Breast epithelium (tissue), 4 donors: ENCODE measurements at places on chromosomes 3 and 15. TPM values are rescaled to one million over a fixed set of nuclear protein-coding genes. Genes with fewer than 3 reads are reported as not detected.

- no peak for DNase-seq
Observed at GRCh38 chr3:110261141-110261540, 810.5 kb upstream of the NECTIN3 start.

SPINK8 gene
- not detected for total RNA-seq

KIF7 gene
- 10.5 TPM for total RNA-seq

DNA sequence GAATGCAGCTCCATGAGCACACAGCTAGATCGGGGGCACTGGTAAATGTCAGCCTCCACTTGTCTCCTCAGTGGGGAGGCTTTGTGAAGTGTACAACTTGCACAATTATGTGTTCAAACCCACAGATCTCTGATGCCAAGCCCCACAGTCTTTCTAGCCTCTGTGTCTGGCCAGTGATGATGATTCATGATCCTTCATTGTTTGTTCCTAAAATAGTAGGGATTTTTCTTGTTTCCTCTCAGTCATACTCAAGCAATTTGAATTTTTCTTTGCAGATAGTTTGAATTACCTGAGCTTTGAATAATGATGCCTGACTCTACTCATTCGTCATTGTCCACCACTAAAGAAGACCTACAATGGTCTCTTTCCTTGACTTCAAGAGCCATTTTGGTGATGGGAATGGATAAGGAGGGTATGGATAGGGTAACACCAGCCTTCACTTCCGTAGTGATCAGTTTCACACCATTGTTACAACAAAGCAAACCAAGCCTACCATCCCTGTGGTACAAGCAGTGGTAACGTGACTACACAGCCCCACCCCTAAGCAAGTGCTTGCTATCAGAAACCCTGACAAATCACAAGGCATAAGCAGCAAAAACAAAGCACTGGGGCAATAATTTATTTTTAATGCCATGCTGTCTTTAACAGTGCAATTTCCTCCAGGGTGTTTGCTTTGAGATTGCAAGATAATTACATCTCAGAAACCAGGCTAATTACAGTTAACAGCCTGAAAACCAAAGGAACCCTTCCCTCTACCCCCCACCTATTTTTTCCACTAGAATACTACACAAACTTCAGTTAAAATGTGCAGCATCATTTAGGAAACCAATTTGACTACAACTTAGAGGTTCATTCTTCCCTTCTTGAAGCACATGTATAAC is 114.1 kb upstream of the PPP2R3A start:
- no peak for DNase-seq
